ENCODE measurements at places on chromosomes 6 and 20.

DNA sequence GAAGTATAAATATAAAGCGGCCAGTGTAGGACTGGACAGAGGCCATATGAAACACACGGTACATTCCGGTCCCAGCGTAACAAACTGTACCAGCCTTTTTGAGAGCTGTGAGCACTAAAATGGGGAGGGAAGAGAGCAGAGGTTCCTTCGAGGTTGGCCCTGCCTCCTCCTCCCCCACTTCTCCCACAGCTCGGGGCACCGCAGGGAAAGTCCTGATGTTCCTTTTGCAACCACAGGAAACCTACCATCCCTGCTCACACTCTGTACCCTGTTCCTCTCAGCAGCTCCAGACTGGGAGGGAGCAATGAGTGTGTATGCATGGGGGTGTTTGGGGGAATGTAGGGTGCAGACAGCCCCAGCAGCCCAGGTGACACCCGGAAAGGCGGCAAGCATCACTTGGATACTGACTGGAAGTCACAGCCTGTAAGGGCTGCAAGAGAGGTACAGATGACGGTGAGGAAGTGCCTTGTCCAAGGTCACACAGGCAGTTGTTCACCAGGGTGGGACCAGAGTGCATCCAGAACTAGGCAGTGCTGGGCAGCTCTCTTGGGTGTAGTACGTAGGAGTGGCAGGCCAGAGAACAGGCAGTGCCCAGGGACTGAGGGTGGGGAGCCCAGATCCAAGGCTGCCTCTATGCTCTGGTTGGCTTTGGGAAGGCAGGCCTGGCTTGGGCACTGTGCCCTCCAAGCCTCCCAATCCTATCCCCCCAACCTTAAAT, 11.0 kb upstream of the ARMC12 start:
- H3K27ac ChIP-seq: peak overlapping the region; percentile 96
- peaks cover 60% of the 10 kb centered on the region for H3K4me1 ChIP-seq
- no peaks in the 10 kb centered on the region for H3K27me3 ChIP-seq
- no peak for DNase-seq
- no peak overlapping the region for H3K4me3 ChIP-seq

DNA sequence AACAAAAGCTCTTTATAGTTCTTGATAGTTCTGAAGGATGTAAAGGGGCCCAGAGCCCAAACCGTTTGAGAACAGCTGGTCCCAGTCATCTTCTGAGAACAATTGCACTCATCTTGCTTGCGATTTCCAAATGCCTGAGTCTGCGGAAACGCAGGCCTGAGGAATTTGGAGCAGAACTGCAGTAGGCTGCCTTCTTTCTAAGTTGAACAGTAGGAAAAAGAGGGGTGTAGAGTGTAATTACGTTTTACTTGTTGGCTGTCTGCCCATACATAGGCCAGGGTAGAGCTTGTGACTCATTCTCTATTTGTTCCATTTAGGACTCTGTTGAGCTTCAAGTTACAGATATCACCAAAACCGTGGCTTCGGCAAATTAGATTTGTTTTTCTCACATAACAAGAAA, 42.0 kb upstream of the KIF16B start:
- H3K27me3 ChIP-seq: peaks cover 10% of the 10 kb centered on the region
- no peak for DNase-seq
- H3K27ac ChIP-seq: no peak overlapping the region
- H3K4me3 ChIP-seq: no peak overlapping the region
- no peaks in the 10 kb centered on the region for H3K4me1 ChIP-seq

GRCh38 chr6:30071858-30072257, 3.7 kb downstream of the RNF39 start:
- H3K4me3 ChIP-seq: no peak overlapping the region
- no peaks in the 10 kb centered on the region for H3K27me3 ChIP-seq
- H3K36me3 ChIP-seq: no peaks in the 10 kb centered on the region
- H3K27ac ChIP-seq: no peak overlapping the region
- DNase-seq: no peak
- H3K4me1 ChIP-seq: peaks cover 28% of the 10 kb centered on the region

GRCh38 chr20:10434467-10434831, 427 bp upstream of the MKKS start:
- DNase-seq: peak; percentile 99
- H3K36me3 ChIP-seq: no peaks in the 10 kb centered on the region
- H3K27me3 ChIP-seq: no peaks in the 10 kb centered on the region
- peaks cover 5% of the 10 kb centered on the region for H3K4me1 ChIP-seq

GRCh38 chr20:22823119-22823518, 212.0 kb upstream of the SSTR4 start:
- H3K36me3 ChIP-seq: no peaks in the 10 kb centered on the region
- H3K27me3 ChIP-seq: peaks cover 7% of the 10 kb centered on the region
- no peak for DNase-seq
- no peak overlapping the region for H3K4me3 ChIP-seq
- H3K27ac ChIP-seq: no peak overlapping the region
- no peaks in the 10 kb centered on the region for H3K4me1 ChIP-seq

GRCh38 chr20:6692566-6693173, 74.8 kb upstream of the BMP2 start:
- H3K27me3 ChIP-seq: no peaks in the 10 kb centered on the region
- no peak overlapping the region for H3K4me3 ChIP-seq
- no peaks in the 10 kb centered on the region for H3K36me3 ChIP-seq
- H3K27ac ChIP-seq: no peak overlapping the region

DNA sequence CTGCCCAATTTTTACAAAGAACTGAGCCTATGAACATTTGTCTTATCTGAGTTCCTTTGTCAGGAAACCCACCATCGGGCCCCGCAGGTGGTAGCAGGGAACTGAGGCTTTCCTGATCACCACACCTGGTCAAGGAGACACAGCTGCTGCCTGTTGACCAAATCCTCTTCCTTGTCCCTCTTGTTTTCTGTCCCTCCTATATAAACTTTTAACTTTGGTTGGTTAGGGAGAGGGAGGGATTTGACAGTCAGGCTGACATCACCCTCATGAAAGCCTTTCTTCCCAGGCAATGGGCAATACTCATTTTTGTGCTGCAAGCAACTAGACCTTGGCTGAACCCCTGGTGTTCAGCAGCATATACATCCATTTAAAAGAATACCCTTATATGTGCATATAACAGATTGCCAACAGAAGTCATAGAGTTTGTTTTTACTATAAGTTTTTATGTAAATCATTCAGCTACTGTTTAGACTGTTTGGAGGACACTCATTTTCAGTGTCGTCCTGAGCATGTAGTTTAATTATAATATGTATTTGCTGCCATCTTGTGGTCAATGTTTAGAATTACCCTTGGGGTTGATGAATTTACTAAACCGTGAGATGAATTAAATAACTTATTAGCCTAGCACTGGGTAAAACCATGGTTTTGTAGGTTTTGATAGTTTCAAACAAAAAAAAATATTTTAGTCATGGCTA, 17.0 kb downstream of the CRISP1 start:
- DNase-seq: peak; percentile 56
- H3K36me3 ChIP-seq: no peaks in the 10 kb centered on the region
- no peaks in the 10 kb centered on the region for H3K27me3 ChIP-seq
- H3K4me1 ChIP-seq: no peaks in the 10 kb centered on the region

- H3K4me1 ChIP-seq: peaks cover 2% of the 10 kb centered on the region
- no peak overlapping the region for H3K4me3 ChIP-seq
- no peak overlapping the region for H3K27ac ChIP-seq
- no peaks in the 10 kb centered on the region for H3K27me3 ChIP-seq
These were observed 429.9 kb downstream of the CD83 start for GRCh38 chr6:14547284-14547998.

DNA sequence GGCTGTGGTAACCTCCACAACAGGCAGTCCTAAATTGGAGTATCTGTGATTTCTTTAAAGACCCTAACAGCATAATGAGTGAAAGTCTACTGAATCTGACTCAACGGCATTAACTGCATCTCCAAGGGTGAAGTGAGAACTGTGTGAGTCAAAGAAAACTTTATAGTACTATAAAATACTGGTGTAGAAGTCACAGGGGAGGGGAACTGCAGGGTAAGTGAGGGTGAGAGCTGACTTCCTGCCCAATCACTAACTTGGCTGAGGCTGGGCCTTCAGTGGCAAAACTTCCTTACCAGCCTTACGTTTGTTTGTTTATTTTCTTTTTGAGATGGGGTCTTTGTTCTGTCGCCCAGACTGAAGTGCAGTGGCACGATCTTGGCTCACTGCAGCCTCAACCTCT, 109.8 kb downstream of the PTPRK start:
- H3K27ac ChIP-seq: no peak overlapping the region
- H3K4me1 ChIP-seq: no peaks in the 10 kb centered on the region
- no peaks in the 10 kb centered on the region for H3K36me3 ChIP-seq
- no peak for DNase-seq
- no peak overlapping the region for H3K4me3 ChIP-seq
- no peaks in the 10 kb centered on the region for H3K27me3 ChIP-seq

GRCh38 chr6:7108196-7108963, 619 bp downstream of the RREB1 start:
- H3K36me3 ChIP-seq: no peaks in the 10 kb centered on the region
- peaks cover 19% of the 10 kb centered on the region for H3K4me1 ChIP-seq
- H3K4me3 ChIP-seq: peak overlapping the region; percentile 95
- no peaks in the 10 kb centered on the region for H3K27me3 ChIP-seq

DNA sequence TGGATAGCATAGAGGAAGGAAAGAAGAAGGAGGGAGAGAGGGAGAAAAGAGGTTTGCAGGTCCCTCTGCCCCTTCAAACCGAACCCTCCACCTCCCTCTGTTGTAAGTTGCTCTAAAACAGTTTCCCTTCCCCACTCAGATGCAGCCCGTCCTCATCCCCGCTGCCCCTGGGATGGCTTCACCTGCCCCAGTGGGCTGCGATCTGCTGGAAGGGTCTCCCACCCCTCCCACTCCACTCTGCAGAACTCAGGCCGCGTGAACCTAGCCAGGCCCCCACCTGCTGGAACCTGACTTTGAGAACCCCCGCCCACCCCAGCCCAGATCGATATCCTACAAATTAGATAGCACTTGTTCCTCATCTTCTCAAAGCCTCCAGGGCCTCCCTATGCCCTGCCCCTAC, 190.8 kb downstream of the DLL1 start:
- no peaks in the 10 kb centered on the region for H3K36me3 ChIP-seq
- H3K4me1 ChIP-seq: no peaks in the 10 kb centered on the region
- DNase-seq: no peak
- no peak overlapping the region for H3K27ac ChIP-seq
- no peaks in the 10 kb centered on the region for H3K27me3 ChIP-seq

GRCh38 chr6:21436625-21437024, 156.9 kb upstream of the SOX4 start:
- H3K36me3 ChIP-seq: no peaks in the 10 kb centered on the region
- no peaks in the 10 kb centered on the region for H3K27me3 ChIP-seq
- H3K4me3 ChIP-seq: no peak overlapping the region
- H3K27ac ChIP-seq: no peak overlapping the region
- peaks cover 5% of the 10 kb centered on the region for H3K4me1 ChIP-seq
- DNase-seq: no peak

GRCh38 chr6:35258858-35259193, 709 bp upstream of the ZNF76 start:
- H3K27ac ChIP-seq: peak overlapping the region; percentile 63
- no peaks in the 10 kb centered on the region for H3K36me3 ChIP-seq
- no peaks in the 10 kb centered on the region for H3K27me3 ChIP-seq
- DNase-seq: peak; percentile 32

- H3K4me1 ChIP-seq: no peaks in the 10 kb centered on the region
- H3K27me3 ChIP-seq: no peaks in the 10 kb centered on the region
- DNase-seq: no peak
- H3K36me3 ChIP-seq: no peaks in the 10 kb centered on the region
- H3K4me3 ChIP-seq: no peak overlapping the region
These were observed 256.1 kb upstream of the RUNX2 start for GRCh38 chr6:45072016-45072415.

DNA sequence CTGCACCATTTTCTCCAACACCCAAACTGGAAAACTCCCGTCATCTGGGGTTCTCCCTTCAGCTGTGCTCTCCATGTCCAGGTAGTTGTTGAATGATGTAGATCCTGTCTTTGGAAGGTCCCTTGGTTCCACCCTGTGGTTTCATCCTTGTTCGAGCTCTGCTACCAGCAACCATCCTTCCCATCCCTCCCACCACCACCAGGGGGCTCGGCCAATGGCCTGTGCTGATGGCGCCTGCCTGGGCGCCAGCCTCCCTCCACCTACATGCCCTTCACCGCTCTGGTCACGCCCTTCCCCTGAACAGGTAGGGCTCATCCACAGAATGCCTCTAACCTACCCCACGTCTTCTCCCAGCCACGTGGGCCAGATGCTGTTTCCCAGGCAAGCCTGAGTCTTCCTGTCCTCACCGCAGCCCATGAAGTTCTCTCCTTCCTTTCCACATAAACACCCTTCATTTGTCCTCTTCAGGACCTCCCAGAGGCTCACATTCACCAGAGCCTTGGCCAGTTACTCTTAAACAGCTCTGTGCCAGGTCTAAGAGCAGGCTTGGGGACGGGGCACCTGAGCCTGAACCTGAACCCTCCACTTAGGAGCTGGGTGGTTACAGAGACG, 75.1 kb upstream of the DUSP22 start:
- H3K4me3 ChIP-seq: no peak overlapping the region
- no peak overlapping the region for H3K27ac ChIP-seq
- no peaks in the 10 kb centered on the region for H3K36me3 ChIP-seq

GRCh38 chr6:2133716-2134310, 111.6 kb downstream of the GMDS start:
- no peaks in the 10 kb centered on the region for H3K36me3 ChIP-seq
- no peak for DNase-seq
- peaks cover 23% of the 10 kb centered on the region for H3K4me1 ChIP-seq
- H3K27ac ChIP-seq: no peak overlapping the region
- H3K27me3 ChIP-seq: no peaks in the 10 kb centered on the region

DNA sequence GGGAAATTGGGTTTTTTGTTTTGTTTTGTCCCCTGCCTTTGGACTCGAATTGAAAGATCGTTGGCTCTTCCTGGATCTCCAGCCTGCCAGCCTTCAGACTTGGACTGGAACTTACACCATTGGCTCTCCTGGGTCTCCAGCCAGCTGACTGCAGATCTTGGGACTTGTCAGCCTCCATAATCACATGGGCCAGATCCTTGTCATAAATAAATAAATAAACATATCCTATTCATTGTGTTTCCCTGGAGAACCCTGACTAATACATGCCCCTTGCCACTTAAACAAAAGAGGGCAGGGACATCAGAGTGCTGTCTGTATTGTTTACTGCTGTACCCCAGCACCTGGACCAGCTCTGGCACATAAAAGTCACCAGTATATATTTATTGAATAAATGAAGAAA, 101.5 kb downstream of the CAP2 start:
- no peak for DNase-seq
- no peak overlapping the region for H3K27ac ChIP-seq
- no peaks in the 10 kb centered on the region for H3K36me3 ChIP-seq
- no peaks in the 10 kb centered on the region for H3K4me1 ChIP-seq

GRCh38 chr6:4698901-4699659, 77.1 kb upstream of the CDYL start:
- H3K36me3 ChIP-seq: no peaks in the 10 kb centered on the region
- H3K4me3 ChIP-seq: no peak overlapping the region
- no peaks in the 10 kb centered on the region for H3K4me1 ChIP-seq
- no peak overlapping the region for H3K27ac ChIP-seq
- H3K27me3 ChIP-seq: no peaks in the 10 kb centered on the region

All from HCT116 (cell line).